Mesothelial cell of epicardium (in vitro differentiated cells): ENCODE measurements at places on chromosomes 4 and X. TPM values are rescaled to one million over a fixed set of nuclear protein-coding genes. Genes with fewer than 3 reads are reported as not detected.

Gene PCDH7
- 74.3 to 78.8 TPM (median 76.7 TPM) in 3 replicates for total RNA-seq

Gene FAM53A
- 7.2 to 10.5 TPM (median 7.6 TPM) in 3 replicates for total RNA-seq

Gene ARMCX2
- 110 to 119 TPM (median 116 TPM) in 3 replicates for total RNA-seq

Gene SERPINA7
- total RNA-seq = not detected in 3 replicates

Gene TKTL1
- total RNA-seq = 0.20 to 0.59 TPM (median 0.38 TPM) in 3 replicates

Gene MAMLD1
- total RNA-seq = 0.93 to 1.4 TPM (median 1.2 TPM) in 3 replicates

Gene TCEAL6
- not detected in 3 replicates for total RNA-seq

Gene MED12
- total RNA-seq = 80.8 to 91.6 TPM (median 86.7 TPM) in 3 replicates

Gene SSX4
- not detected in 3 replicates for total RNA-seq
